ENCODE measurements at places on chromosomes 5 and 9. TPM values are rescaled to one million over a fixed set of nuclear protein-coding genes. Genes with fewer than 3 reads are reported as not detected.

DNA sequence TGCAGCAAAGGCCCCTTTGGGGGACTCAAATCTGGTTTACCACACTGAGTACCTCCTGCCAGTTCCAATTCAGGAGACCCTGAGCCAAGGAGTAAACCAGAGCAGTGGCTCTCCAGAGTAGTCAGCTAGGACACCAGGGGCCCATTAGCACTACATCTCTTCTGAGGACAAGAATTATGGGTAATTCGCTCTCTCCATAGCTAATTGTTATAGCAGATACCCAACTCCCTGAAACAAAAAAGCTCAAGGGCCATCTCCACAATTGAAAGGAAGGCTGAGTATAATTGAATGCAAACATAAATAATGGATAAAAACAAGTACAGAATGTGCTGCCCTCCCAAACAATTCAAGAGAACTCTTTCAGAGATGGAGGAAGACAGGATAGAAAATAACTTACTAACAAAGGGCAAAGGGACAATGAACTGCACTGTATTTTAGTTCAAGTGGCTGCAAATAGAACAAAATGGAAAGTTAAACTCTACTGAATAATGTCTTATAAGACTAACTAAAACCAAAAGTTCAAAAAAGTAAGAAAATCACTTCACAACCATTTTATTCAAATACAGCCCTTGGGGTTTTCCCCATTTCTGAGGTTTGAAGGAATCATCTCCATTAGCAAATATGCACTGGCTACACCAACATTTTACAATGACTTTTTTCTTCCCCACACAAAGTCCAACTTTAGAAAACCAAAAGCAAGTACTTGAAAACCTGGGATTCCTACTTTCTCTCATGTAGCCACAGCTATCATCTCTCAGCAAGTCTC lies 118.8 kb downstream of the SIL1 start:
- no peak for DNase-seq

DNA sequence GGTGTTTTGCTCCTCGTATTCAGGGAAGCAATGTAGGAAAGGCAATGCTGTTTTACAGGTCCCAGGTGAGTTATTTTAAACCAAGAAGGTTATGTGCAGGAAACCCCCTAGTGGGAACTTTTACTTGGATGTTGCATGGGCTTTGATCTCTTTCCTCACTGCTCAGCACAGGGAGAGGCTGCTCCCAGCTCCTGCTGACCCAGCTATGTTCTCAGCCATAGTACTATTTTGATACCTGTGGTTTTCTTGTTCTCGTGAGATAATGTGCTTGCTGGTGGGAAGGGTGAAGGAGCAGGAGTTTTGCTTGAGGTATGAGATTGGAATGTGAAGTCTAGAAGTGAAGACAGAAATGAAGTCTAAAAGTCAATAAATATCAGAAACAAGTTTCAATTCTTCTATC lies 265.6 kb upstream of the FBXL7 start:
- DNase-seq, result no peak

CKMT2 gene
- not detected for total RNA-seq

CDC20B gene
- not detected for total RNA-seq

PHF24 gene
- total RNA-seq, result not detected

SLC34A3 gene
- not detected for total RNA-seq

SEMA6A gene
- total RNA-seq, result not detected

- no peak for DNase-seq
Observed at GRCh38 chr9:69446496-69446895, 121.5 kb downstream of the ENTREP1 start.
